Uterus (tissue), 4 donors: ENCODE measurements at places on chromosomes 4 and X.

GRCh38 chr4:179797738-179798137, 2355.5 kb upstream of the AGA start:
- H3K4me3 ChIP-seq = no peak overlapping the region
- H3K4me1 ChIP-seq = no peaks in the 10 kb centered on the region
- H3K36me3 ChIP-seq = no peaks in the 10 kb centered on the region

DNA sequence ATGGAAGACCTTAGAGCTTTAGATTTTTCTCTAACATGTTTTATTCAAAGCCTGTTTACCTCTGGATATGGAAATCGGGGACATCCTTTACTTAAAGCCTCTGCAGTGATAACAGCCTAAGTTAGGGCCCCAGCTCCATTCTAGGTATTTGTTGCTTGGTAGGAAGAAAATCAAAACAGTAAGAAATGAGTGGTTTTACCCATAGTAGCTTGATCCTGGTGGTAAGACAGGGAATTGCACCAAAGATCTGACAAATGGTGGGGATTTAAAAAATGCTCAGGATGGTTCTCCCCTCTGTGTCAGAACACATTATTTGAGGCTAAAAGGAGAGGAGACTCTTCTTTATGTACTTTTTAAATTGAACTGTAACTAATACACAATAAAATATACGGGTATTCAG, 52.4 kb downstream of the AFF2 start:
- no peak overlapping the region for H3K4me3 ChIP-seq
- H3K27me3 ChIP-seq = no peaks in the 10 kb centered on the region
- no peak for DNase-seq
- no peaks in the 10 kb centered on the region for H3K4me1 ChIP-seq

DNA sequence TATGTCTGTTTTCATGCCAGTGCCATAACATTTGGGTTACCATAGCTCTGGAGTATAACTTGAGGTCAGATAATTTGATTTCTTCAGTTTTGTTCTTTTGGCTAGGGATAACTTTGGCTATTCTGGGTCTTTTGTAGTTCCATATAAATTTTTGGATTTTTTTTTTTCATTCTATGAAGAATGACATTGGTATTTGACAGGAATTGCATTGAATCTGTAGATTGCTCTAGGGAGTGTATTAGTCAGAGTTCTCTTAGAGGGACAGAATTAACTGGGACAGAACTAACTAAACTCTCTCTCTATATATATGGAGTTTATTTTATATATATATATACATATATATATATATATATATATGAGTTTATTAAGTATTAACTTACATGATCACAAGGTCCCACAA, 32.2 kb upstream of the SLIT2 start:
- H3K27ac ChIP-seq = no peak overlapping the region
- H3K4me3 ChIP-seq = no peak overlapping the region
- DNase-seq = no peak
- H3K27me3 ChIP-seq = no peaks in the 10 kb centered on the region
- no peaks in the 10 kb centered on the region for H3K36me3 ChIP-seq
- no peaks in the 10 kb centered on the region for H3K4me1 ChIP-seq

DNA sequence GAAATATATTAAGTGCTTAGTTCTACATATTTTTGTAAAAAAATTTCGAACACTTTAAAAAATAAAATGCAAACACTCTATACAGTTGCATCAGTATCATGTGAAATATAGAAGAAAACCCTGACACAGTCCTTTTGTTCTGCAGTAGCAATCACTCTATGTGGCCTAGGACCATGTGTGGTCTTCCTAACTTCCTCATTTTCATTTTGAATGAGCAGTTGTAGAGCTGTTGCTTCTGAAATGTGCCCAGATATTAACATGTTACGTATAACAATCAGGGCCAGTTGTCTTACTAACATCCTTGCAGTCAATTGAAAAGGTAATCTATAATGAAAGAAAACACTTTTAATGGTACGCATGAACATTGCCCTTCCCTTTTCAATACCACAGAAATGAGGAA, 107.9 kb downstream of the ZNF827 start:
- H3K36me3 ChIP-seq = no peaks in the 10 kb centered on the region
- H3K27me3 ChIP-seq = no peaks in the 10 kb centered on the region
- DNase-seq = no peak
- H3K4me3 ChIP-seq = no peak overlapping the region
- H3K4me1 ChIP-seq = no peaks in the 10 kb centered on the region
